ENCODE measurements at places on chromosomes 5 and 9. TPM values are rescaled to one million over a fixed set of nuclear protein-coding genes. Genes with fewer than 3 reads are reported as not detected.

The IL17B gene
- not detected for total RNA-seq

The HCN1 gene
- total RNA-seq = not detected

The PCDHGB1 gene
- total RNA-seq = 1.7 TPM

The PROB1 gene
- 1.8 TPM for total RNA-seq

The FBP2 gene
- total RNA-seq = not detected

The HEMGN gene
- 0.15 TPM for total RNA-seq

The LHX3 gene
- not detected for total RNA-seq

The ARAP3 gene
- 41.0 TPM for total RNA-seq

The ENHO gene
- 0.61 TPM for total RNA-seq

The GNA14 gene
- 4.3 TPM for total RNA-seq

The SLC25A48 gene
- total RNA-seq = 0.64 TPM

The ARL10 gene
- 6.0 TPM for total RNA-seq

The TAS2R1 gene
- not detected for total RNA-seq

The RASGEF1C gene
- not detected for total RNA-seq

The PCDHB10 gene
- 2.0 TPM for total RNA-seq

The TRPM6 gene
- 3.8 TPM for total RNA-seq

The C1QTNF2 gene
- total RNA-seq = 2.9 TPM

The SLC4A9 gene
- total RNA-seq = not detected

The BTNL8 gene
- 0.47 TPM for total RNA-seq

The FGFR4 gene
- 14.8 TPM for total RNA-seq

The ZNF300 gene
- 4.1 TPM for total RNA-seq

The UGT3A2 gene
- not detected for total RNA-seq

The TMC1 gene
- 0.26 TPM for total RNA-seq

The SLC1A3 gene
- total RNA-seq = 27.5 TPM

The NME5 gene
- total RNA-seq = 5.9 TPM

The RMRP gene
- total RNA-seq = 27,227 TPM

The TMEM174 gene
- total RNA-seq = not detected

The SNAPC4 gene
- 7.6 TPM for total RNA-seq

The PCDHGA11 gene
- 2.5 TPM for total RNA-seq

The GPR151 gene
- total RNA-seq = not detected

The PCDHA2 gene
- total RNA-seq = 0.52 TPM

The ADAMTSL1 gene
- 3.1 TPM for total RNA-seq

The SLCO4C1 gene
- total RNA-seq = 39.8 TPM

The RANBP17 gene
- 17.0 TPM for total RNA-seq

The FOXD4L6 gene
- 0.26 TPM for total RNA-seq

The AJM1 gene
- total RNA-seq = 2.6 TPM

The FAM151B gene
- total RNA-seq = 4.7 TPM

The LPAR1 gene
- 40.5 TPM for total RNA-seq

The ADRA1B gene
- total RNA-seq = 1.5 TPM

The SPINK6 gene
- total RNA-seq = 0.42 TPM

The PRELID2 gene
- 5.9 TPM for total RNA-seq

The CTXN3 gene
- not detected for total RNA-seq

The SPARC gene
- 5,045 TPM for total RNA-seq

The CAVIN4 gene
- total RNA-seq = 1.0 TPM

The CCNO gene
- total RNA-seq = 0.23 TPM

The PCDHB3 gene
- 3.9 TPM for total RNA-seq

The ZNF474 gene
- total RNA-seq = 2.0 TPM

The PCDHA12 gene
- 3.6 TPM for total RNA-seq

The DMRT2 gene
- 0.76 TPM for total RNA-seq

The SLC6A18 gene
- total RNA-seq = not detected

All from left lung (tissue), 14 donors.